ENCODE measurements at places on chromosomes 2 and 18.
A peak's percentile ranks its signal among the peaks of the same experiment; 100 is the strongest.

GRCh38 chr2:41400088-41400665, 647.6 kb upstream of the PKDCC start:
- DNase-seq: peak; percentile 19

GRCh38 chr2:205706769-205707381, 24.6 kb downstream of the NRP2 start:
- DNase-seq: peak; percentile 95

DNA sequence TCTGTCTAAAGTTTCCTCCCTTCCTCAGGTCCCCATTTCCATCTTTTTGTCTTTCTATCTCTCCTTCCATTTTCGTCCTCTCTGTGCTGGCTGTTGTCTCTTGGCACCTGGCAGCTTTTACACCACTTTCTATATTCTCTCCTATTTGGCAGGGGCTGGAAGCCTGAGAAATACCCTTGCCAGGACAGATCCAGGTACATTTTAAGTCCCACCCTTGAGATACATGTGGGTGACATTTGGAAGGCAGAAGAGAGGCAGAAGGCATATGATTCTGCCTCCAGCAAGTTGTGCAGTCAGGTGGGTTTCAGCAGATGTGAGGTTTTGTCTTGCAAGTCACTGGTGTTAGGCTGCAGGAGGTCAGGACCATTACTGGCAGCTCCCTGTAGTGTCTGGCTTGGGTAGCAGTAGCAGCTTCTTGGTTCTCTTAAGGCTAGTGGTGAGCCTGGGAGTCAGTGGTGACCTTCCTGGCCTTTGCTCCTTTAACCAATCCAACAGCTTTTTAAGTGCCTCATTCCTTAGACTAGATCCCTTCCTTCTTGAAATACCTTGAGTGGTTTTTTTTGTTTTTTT, 90.1 kb downstream of the CAPN13 start:
- DNase-seq: no peak

DNA sequence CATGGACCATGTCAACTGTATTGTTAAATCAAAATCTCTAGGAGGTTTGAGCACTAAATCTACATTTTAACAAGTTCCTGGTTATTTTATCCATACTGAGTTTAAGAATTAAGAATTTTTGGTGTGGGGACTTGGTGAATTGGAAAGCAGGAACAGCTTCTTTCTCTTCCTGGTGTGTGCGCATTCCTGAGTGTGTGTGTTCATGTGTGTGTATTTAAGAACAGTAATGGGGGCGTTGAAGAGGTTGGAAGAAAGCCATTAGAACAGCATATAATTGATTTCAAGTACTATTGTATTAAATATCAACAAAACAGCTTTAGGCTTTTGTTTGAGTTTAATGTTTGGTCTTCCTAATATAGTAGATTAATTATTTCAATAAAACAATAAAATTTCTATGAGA, 801.3 kb upstream of the ID2 start:
- DNase-seq: no peak

DNA sequence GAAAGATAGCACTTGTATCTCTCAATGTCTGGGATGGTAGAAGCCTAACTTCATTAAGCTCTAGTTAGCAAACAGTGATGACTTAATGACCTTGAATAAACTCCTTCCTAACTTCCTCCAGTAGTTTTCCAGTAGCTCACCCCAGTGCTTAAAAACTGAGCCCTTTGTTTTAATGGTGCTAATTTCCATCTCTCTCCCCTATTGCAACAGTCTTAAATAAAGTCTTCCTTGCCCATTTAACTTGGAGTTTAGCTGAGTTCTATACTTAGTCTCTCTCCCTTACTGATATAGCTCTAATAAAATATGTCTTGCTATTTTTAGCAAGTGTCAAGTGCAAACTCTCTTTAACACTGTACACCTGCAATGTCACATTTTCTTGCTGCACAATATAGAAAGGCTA, 267.0 kb downstream of the CCDC85A start:
- no peak for DNase-seq

DNA sequence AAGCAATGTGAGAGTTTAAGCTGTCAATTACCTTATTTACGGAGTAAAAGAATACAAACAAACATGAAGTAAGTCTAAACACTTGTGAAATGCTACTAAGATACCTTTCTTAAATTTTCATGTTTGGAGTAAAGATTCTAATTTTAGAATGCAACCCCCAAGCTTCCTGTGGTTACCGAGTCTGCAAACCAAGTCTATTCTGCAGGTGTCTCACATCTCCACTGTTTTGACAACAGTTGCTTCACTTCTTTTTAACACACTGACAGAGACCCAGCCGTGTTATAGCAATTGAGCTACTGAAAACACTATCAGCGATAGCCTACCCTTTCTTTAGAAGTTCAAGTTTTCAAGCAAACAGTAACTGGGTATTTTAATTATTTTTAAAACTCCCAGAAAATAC, 608.3 kb downstream of the ERBB4 start:
- no peak for DNase-seq

- no peak for DNase-seq
Measured at GRCh38 chr2:71353248-71353647, 21.7 kb downstream of the ZNF638 start.

DNA sequence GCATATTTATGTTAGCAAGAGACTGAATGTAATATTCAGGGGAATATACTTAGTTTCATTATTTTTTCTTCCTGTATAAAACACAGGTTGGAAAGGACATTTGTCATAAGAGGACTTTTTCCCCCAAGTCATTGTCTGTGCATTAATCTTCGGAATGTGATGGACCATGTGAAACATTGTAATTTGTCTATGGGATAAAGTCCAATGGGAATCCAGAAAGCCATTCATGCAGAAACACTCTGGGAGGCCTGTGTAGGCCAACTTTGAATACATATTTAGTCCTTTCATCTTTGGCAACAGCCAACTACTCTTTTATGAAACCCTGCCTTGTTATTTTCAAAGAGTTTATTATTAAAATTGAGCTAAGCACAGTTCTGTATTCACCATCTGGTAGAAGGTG, 386.4 kb downstream of the PIK3C3 start:
- DNase-seq: no peak

- no peak for DNase-seq
Measured at GRCh38 chr2:43129676-43130547, 96.5 kb downstream of the ZFP36L2 start.

DNA sequence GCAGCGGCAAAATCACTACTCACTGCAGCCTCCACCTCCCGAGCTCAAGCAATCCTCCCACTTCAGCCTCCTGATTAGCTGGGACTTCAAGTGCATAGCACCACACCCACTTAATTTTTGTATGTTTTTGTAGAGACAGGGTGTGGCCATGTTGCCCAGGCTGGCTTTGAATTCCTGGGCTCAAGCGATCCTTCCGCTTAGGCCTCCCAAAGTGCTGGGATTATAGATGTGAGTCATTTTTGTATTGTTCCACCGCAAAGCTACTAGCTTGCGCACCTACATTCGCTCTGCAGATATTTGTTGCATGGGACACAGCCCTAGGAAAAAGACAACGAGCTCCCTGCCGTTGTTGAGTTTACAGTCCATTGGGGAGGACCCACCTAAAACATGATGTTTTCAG, 173.5 kb upstream of the AGAP1 start:
- DNase-seq: no peak

- peak; percentile 19 for DNase-seq
Measured at GRCh38 chr18:77248873-77249568, 627 bp upstream of the GALR1 start.

Measured in cardiac fibroblast (primary cell).